GM23248 (cell line): ENCODE measurements at places on chromosomes 5 and 9. TPM values are rescaled to one million over a fixed set of nuclear protein-coding genes. Genes with fewer than 3 reads are reported as not detected.

GRCh38 chr5:38319491-38319890 is 61.1 kb downstream of the EGFLAM start:
- DNase-seq, result no peak

The VAV2 gene
- 8.3 and 9.0 TPM in 2 replicates for total RNA-seq

- DNase-seq, result no peak
These were observed 43.1 kb downstream of the POLR1E start for GRCh38 chr9:37528652-37529471.

GRCh38 chr5:68356623-68357022 is 141.1 kb downstream of the PIK3R1 start:
- no peak for DNase-seq

The KIAA0825 gene
- 4.6 and 7.0 TPM in 2 replicates for total RNA-seq

The FOXD4 gene
- total RNA-seq, result 0.63 TPM in 1 of 2 replicates, not detected in the other

The RLN2 gene
- not detected in 2 replicates for total RNA-seq

GRCh38 chr5:122701640-122702523 is 73.0 kb upstream of the SNX2 start:
- no peak for DNase-seq

GRCh38 chr9:90515510-90515909 is 127.1 kb downstream of the DIRAS2 start:
- DNase-seq, result no peak

The SLC36A3 gene
- total RNA-seq, result not detected in 2 replicates

The MOB3B gene
- total RNA-seq, result not detected in 2 replicates

- no peak for DNase-seq
These were observed 119.1 kb downstream of the MAPKAP1 start for GRCh38 chr9:125587819-125588460.

GRCh38 chr5:14200312-14200990 is 57.3 kb downstream of the TRIO start:
- no peak for DNase-seq
